Aortic smooth muscle cell (primary cell): ENCODE measurements at places on chromosomes 2 and 18. TPM values are rescaled to one million over a fixed set of nuclear protein-coding genes. Genes with fewer than 3 reads are reported as not detected.

Gene ZFP36L2
- 6.9 and 12.6 TPM in 2 replicates for total RNA-seq

Gene DARS1
- 68.5 and 73.2 TPM in 2 replicates for total RNA-seq

Gene SSB
- 102 TPM in 2 replicates for total RNA-seq

Gene SERPINB12
- not detected in 2 replicates for total RNA-seq

Gene CFC1
- not detected in 2 replicates for total RNA-seq
